Right renal cortex interstitium (tissue), 3 donors: ENCODE measurements at places on chromosomes 3 and 15. TPM values are rescaled to one million over a fixed set of nuclear protein-coding genes. Genes with fewer than 3 reads are reported as not detected.

Gene ZNF501
- 12.2 TPM for polyA plus RNA-seq

Gene CADM2
- 0.83 TPM for polyA plus RNA-seq

Gene ADAMTS7
- polyA plus RNA-seq: 18.7 TPM

GRCh38 chr15:63038926-63039673, 3.4 kb upstream of the TPM1 start:
- no peak for DNase-seq

DNA sequence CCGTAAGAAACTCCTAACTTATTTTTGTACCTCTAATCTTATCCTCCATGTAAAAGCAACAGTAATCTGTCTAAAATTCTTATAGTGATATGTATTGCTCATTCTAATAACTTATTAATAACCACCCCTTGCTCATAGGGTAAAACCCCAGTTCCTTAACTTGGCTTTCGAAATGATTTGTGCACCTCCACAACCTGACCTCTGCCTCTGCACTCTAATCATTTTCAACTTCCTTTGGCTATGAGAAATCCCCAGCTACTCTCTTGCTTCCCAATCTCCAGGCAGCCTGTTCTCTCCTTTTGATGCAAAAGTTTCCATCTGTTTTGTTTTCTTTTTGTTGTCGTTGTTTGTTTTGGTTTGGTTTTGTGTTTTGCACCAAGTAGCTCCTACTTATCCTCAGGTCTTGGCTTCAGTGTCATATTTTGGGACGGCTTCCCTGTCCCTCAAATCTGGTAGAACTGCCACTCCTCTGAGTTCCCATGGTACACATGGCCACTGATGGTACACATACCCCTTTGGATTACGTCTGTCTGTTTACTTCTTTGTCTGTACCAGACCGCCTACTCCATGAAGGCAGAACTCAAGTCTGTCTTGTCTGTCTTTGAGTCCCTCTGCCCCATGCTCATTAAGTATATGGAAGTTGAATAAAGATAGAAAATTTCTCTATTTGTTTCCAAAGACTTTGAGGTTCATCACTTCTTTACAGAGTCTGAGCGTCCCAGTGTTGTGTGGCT, 105.6 kb upstream of the TGFBR2 start:
- DNase-seq: no peak
